Fibroblast of skin of right biceps (primary cell): ENCODE measurements at places on chromosomes 6 and 20.

DNA sequence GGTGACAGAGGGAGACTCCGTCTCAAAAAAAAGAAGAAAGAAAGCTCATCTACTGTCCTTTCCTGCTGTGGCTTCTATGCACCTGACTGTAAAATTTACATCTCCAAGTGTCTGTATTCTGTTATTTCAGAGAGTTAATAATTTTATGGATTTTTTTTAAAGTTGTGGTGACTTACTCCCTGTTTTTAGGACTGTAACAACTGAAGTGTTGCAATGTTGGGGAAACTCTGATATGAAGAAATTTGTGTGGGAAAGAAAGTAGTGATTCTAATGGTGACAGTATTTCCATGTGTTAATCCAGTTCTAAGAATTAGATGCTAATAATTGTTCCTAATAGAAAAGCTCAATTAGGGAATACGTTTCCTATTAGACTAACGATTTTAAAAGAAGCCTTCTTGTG lies 27.4 kb downstream of the STX11 start:
- no peak for DNase-seq

- no peak for DNase-seq
These were observed 195.4 kb downstream of the SMOC2 start for GRCh38 chr6:168636147-168637004.

- no peak for DNase-seq
These were observed 9.4 kb downstream of the FNDC11 start for GRCh38 chr20:63563225-63563935.

DNA sequence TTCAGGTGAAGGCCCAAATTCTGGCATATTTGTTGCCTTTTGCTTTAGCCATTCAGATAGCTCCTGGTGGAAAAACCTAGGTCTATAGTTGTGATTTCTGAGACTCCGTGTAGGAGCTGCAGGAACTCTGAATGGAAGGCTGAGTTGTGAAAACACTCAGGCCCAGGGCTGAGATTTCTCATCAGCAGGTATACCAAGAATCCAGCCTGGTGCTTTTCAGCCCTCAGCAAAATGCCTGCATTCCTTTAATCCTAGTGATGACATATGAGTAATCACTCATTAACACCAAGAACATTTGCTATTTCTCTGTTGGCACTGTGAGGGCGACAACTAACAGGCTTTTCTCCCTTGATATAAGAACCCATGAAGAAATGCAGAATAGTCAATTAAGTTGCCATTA lies 546.1 kb upstream of the MAN1A1 start:
- DNase-seq, result no peak

DNA sequence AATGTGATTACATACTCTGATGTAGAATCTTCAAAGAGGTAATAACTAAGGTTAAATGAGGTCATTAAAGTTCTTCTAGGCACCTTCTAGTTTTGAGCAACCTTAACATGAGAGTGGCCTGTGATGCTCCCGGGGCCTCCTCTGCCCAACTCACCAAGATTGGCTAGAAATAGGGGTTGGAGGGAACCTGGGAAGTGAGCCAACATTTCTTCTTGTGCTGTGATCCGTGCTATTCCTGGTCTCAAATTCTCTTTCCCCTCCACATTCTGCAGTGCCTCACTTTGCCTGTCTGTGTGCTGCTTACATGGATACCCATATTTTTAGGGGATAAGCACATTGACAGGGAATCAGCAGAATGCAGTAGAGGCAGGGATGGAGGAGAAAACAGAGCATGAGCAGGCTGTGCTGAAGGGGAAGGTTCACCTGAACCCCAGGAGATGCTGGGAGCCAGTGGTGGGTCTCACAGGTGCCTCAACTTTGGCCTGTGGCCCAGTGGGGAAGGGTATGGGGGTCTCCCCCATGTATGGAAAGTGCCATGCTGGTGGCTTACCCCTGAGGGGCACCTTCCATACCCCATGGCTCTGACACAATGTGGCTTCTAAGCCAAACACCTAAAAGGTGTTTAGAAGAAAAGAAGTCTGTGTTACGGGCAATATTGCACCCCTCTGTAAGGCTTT lies 164.7 kb upstream of the CHD6 start:
- no peak for DNase-seq

- peak; percentile 47 for DNase-seq
These were observed 1.7 kb downstream of the CDC25B start for GRCh38 chr20:3797592-3798372.

DNA sequence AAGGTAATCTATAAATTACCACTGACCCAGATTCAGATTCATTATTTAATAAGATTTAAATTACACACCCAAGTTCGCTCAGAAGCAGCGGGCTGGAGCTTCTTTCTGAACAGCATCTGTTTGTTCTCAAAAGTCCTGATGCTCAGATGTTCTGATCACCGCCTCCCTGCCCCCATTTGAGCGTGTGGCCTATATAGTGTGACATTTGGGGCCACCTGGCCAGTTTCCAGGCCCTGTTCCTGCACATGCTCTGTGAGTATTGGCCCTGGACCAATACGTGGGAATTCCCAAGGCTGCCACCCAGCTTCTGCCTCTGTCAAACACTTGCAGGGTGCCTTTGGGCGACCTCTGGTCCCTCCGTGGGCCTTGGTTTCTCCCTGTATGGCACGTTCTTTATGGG lies 228.8 kb downstream of the TFAP2C start:
- DNase-seq, result no peak

DNA sequence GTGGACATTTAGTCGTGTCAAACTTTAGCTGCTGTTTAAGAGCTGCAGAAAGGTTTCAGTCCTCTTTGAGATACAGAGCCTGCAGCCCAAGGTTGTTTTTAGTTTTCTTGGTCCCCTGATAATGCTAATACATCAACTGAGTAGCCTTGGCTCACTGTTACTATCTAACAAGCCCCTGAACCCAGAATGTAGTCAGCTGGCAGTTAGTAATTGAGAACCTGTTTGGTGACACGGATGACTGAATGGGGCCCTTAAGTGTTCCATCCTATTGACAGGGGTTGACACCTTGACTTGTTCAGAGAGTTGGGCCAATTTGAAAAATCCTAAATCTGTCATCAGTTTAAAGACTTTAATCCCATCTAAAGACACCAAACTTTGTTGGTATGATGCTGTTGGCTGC lies 2.8 kb downstream of the RTN4IP1 start:
- no peak for DNase-seq

DNA sequence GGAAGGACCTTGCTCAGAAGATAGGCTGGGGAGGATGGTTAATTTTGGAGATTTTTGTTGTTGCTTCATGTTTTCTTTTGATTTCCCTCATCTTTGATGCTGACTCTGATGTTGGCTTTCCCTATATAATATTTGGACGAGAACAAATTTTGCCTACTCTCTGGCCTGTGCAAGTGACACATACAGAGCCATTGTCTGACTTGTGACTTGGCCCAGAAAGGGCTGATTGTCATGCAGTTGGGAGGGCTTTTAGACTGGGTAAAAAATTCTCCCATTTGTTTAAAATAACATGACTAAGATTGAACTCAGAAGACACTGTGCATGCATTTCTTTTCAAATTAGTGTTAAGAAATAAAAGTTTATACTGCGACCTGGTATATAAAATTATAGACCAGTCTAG lies 98.6 kb upstream of the SUPT3H start:
- no peak for DNase-seq

DNA sequence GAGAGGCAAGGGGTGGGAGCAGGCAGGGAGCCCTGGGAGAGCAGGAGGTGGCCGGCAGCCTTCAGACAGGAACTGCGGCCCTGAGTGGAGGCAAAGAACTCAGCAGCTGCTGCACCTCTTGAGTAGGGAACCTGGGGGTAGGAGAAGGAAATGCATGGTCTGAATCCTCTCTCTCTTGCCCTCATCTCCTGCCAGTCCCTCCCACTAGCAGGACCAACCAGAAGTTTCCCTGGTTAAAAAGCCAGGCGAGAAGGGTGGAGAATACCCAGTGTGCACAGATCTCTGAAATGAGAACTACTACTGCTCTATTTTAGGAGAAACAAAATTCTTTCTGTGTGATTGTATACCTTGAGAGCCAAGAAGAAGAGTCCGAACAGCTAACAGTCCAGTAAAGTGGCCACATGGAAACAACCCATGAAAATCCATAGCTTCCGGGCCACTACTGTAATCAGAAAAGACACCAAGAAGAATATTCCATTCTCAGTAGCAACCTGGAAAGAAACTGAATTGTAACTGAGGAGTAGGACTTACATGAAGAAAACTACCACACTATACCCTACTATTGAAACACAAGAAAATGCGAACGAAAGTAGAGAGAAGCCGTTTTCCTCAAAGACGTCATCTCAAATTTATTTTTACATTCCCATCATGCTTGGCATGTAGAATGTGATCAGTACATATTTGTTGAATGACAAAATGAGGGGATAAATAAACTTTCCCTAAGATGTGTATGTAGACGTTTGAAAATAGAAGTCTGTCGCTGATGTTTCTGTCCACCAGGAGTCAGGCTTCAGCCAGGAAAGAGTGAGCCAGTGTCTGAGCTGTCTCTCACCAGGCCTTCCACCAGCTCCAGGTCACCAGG lies 25.6 kb downstream of the WRNIP1 start:
- DNase-seq, result peak; percentile 84

- DNase-seq, result no peak
These were observed 166.5 kb downstream of the VEGFA start for GRCh38 chr6:43936476-43936875.

DNA sequence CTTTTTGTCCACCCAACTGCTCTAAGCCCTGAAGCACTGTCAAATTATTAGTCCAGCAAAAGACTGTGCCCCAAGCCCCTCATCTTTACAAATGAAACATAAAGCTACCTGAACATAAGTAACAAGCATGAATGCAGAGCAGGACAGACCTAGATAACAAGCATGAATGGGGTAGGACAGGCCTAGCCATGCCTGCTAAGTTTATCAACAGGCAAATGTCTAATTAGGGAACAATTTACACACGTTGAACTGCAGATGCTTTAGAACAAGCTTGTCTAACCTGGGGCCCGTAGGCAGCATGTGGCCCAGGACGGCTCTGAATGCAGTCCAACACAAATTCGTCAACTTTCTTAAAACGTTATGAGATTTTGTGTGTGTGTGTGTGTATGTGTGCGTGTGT lies 13.6 kb downstream of the FBXO30 start:
- no peak for DNase-seq

DNA sequence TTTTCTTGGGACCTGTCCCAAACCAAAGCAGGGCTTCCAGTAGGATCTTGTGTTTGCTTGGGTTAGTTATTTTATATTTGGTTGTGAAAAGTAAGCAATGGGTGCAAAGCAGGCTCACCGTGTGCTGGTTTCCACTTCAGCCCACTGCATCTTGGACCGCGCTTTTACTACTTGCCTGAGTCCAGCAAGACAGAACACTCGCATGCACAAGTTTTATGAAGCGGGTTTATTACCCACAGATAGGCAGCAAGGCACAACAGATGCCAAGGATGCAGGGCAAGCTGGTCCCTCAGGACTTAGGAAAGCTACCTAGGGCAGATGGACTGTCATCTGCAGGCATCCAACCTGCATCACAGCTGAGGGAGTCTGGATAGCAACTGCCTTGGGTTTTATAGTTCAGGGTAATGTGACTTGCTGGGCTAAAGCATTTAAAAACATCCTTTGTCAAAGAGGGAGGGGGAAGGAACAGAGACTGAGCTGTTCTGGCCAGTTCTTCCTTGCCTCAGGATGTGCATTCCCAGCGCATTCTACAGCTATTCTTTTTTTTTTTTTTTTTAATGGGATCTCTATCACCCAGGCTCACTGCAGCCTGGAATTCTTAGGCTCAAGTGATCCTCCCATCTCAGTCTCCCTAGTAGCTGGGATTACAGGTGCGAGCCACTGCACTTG lies 18.5 kb downstream of the CITED2 start:
- DNase-seq, result no peak

DNA sequence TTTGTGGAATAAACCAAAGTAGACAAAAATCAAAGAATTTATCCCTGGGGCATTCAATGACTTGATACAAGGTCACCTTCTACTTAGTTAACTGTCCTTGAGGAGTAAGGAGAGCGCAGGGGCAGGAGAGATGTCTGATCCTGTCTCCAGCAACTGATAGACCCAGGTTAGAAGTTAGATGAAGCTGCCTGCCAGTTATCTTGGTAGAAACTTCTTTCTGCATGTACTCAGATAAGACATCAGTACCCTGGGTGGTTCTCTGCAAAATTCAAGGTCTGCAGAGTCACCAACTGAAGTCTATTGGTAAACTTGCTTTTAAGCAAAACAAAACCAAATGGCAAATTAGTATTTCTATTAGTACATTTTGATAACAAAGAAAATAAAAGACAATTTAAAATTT lies 2.7 kb downstream of the SGK1 start:
- no peak for DNase-seq
